Central memory CD4-positive, alpha-beta T cell (primary cell): ENCODE measurements at places on chromosomes 16 and 17.

GRCh38 chr17:78924481-78925151 is 571 bp downstream of the TIMP2 start:
- DNase-seq: no peak

DNA sequence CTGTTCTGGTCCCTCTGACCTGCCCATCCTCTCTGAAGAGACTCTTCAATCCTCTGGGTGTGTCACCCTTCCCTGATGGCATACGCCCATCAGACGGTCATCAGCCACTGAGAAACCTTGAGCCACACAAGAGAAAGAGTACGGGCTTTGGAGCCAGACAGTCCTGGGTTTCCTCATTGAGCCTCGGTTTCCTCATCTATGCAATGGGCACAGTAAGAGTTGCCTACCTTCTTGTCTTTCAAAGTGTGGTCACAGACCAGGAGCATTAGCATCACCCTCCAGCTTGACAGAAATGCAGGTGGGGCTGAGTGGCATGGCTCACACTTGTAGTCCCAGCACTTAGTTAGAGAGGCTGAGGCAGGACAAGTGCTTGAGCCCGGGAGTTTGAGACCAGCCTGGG is 26.1 kb upstream of the MEAK7 start:
- DNase-seq: no peak

DNA sequence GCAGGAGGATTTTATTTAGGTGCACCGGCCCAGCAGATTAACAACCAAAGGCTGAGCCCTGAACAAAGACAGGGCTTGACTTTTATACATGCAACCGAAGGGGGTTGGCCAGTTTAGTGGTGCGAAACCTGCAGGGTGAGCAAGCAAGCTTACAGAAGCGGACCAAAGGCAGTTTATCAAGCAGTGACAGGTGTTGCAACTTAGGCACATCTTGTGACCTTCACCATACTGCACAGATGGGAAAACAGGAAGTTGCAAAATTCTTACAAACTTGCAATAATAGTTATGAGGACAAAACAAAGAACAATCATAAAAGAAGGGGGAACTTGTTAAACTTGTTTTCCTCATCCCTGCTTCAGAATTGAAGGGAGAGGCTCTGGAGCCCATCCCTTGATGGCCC is 1265.1 kb downstream of the CDH8 start:
- no peak for DNase-seq

- no peak for DNase-seq
Observed at GRCh38 chr17:29215717-29216116, 30.9 kb upstream of the CRYBA1 start.

DNA sequence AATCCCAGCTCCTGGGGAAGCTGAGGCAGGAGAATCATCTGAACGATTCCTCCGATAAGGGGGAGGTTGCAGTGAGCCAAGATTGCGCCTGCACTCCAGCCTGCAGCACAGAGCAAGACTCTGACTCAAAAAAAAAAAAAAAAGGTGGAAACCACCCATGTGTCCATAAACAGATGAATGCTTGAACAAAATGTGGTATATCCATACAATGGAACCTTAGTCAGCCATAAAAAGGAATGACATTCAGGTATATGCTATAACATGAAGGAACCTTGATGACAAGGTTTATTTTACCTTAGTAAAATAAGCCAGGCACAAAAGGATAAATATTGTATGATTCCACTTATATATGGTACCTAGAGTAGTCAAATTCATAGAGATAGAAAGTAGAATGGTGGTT is 2.9 kb upstream of the MEIOC start:
- DNase-seq: no peak

GRCh38 chr17:20172376-20172775 is 163.2 kb downstream of the SPECC1 start:
- DNase-seq: no peak
